ENCODE measurements at places on chromosomes 3 and 15.

GRCh38 chr3:154684021-154684420 lies 254.0 kb upstream of the GPR149 start:
- DNase-seq, result no peak

GRCh38 chr15:58934114-58934447 lies 602 bp upstream of the SLTM start:
- DNase-seq, result no peak

DNA sequence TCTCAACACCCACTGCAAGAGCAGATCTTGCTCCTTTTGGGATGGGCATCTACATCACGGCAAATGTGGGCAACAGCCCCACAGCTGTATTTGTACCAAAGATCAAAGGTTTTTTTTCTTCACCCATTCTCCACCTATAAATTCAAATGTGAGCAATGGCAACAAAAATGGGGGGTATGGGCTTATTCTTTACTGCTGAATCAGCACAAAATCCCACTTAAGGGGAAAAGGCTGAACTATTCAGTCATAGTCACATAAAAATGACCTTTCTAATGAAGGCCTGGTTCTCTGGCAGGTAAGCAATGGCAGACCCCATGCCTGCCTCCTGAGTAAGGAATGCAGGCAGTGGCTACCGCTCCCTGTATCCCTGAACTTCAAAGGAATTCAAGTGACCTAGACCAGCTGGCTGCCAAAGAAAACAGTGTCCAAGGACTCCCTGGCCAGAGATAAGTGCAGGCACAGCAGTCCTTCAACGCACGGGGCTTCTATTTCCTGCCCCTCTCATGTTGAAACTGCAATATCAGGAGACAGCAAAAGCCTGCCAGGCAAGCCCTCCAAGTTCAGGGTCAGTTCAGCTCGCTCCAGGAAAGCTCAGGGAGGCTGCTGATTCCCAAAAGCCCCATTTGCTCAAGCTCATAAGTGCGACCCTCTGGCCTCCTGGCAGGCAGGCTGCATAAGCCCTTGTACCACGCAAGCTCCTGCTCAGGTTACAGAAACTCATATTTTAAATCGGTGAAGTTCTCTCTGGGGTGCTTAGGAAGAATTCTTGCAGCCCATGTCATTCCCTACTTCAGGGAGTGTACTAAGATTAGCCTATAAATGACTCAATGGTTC lies 134.1 kb downstream of the PDZRN3 start:
- DNase-seq, result peak; percentile 60

DNA sequence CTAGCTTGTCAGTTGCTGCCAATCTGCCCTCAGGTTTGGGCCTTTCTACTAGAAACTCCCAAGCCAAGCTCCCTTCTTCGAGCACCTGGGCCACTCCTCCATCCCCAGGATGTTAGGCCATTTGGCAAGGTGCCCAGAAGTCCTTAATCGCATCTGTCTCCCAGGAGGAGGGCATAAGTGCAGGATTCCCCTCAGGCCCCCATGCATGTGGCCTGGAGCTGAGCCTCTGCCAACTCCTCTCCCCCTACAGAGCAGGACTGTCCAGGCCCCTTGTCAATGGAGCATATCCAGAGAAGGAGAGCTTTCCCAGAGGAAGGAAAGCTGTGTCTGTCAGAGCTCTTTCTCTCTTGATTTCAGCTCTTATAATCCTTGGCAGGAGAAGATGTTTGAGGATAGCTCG lies 182.6 kb upstream of the ROPN1 start:
- DNase-seq, result no peak

DNA sequence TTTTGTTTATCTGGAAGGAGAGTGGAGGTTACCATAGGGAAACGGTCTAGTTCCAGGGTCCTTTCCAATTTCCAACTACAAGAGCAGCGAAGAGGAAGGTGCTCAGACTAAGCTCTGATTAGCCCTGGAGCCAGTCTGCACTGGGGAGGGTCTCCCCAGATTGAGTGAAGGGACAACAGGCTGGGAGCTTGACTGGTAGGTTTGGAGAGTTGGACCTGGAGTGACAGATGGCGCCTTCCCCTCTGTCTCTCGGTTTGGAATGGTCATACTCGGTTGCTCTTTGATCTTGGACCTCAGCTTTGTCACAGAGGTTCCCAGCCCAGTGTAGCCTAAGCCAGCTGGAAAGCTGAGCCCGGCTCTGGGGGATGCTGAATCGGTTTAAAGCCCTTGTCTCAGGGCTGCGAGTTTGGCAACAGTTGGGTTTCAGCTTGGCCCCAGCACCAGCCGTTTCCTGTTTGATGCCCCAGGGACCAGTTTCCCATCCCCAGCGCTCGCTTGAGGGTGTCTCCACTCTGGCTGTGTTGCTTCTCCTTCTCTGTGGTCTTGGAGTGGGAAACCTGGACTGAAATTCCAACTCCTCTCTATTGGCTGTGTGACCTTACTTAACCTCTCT lies 53.1 kb upstream of the ULK4 start:
- DNase-seq, result no peak

DNA sequence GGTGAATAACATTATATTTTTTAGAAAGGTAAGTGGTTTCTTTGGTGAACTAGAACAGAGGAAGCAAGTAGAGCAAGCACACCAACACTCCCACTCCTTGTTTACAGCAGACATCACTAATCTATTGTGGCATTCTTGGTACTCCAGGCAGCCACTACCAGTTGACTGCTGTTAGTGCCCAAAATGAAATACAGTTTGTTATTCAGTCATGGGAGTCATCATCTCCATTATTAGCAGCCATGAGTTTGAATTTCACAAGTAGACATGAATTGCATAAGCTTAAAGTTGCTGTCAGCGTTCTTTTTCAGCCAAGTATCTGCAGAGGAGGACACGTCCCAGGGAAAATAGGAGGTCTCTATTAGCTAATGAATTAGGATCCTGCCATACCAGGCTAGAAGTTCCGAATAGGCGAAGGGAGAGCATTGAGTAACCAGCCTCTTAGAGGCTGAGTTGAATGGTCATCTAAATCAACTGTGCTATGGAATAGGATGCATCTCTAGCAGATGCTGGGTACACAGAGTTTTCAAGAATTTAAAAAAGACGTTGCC lies 252.7 kb upstream of the ICE2 start:
- DNase-seq, result no peak

DNA sequence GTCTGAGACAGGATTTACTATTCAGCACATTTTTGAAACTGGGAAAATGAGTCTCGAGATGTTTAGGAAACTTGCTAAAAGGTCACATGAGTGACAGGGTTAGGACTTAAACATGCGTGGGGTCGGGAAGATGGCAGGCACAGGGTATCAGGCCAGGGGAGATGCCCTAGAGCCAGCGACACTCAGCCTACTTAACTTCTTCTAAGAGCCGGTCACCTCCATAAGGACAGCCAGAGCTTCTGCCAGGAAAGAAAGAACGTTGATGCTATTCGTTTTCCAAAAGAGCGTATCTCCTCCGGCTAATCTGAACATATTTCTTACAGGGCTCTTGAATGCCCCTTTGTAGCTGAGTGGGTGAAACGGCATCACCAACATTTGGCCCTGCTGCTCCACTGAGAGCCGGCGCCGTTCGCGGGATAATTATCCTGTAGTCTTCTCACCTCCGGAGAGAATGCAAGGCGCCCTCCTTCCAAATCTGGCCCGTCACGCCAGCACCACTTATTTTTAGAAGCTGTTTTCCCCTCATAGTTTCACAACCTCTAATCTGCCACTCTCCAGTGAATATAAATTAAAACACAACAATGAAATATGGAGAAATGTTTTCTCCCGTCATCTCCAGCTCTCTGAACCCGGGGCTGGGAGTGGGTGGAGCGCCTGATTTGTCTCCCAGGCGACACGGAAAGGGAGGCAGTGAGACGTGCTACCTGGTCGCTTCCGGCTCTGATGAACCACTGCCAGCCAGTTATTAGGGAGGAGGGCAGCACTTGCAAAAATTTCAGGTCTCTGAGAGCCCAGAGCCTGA lies 58.5 kb downstream of the LIPC start:
- no peak for DNase-seq

DNA sequence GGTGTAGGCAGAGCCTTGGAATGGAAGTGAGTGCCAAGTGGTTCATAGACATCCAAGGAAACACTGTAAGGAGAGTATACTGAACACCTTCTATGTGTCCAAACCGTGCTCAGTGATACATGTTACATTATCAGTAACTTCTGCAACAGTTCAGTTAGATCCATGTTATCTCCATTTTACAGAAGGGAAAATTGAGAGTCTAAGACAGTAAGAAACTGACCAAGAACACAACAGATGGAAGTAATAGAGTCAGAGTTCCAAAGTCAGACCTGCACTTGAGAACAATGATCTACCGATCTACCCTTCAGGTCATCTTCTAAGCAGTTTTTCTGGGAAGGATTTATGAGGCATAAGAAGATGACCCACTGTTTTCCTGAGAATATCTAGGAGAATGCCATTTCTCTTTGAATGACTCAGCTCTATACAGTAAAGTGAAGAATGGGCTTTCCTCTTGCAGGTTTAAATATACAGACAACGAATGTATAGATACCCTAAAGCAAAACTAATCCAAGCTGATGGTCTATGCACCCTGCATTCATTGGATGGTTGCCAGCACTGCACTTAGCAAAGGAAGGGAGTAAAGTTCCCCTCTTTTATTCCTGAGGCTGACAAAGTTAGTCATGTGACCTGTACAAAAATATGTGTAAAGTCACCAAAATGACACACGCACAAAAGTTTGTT lies 604.1 kb upstream of the MDFIC2 start:
- no peak for DNase-seq

GRCh38 chr3:54621184-54621583 lies 306.7 kb downstream of the LRTM1 start:
- no peak for DNase-seq

DNA sequence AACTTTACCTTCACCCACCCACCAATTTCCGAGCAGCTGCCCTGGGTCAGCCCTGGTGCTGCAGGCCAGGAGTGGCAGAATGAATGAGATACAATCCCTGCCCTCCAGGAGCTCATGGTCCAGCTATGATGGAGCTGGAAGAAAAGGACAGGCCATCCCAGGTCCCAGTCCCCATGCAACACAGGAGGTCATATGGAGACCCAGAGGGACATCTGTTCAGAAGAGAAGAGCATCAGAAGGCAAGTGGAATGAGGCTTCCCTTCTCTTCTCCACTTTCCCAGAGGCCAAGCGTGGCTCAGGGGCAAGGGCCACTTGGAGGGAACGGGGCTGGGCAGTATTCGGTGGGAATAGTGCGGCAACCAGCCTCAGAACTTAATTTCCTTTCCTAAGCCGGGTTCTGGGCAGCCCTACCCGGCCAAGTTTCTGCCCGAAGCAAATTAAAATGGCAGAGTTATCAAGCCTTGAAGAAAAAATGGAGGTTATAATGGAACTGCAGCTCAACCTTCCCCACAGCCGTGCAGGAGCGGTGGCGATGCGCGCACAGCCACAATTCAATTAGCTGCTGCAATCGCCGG lies 35.9 kb downstream of the TLE3 start:
- DNase-seq, result no peak

DNA sequence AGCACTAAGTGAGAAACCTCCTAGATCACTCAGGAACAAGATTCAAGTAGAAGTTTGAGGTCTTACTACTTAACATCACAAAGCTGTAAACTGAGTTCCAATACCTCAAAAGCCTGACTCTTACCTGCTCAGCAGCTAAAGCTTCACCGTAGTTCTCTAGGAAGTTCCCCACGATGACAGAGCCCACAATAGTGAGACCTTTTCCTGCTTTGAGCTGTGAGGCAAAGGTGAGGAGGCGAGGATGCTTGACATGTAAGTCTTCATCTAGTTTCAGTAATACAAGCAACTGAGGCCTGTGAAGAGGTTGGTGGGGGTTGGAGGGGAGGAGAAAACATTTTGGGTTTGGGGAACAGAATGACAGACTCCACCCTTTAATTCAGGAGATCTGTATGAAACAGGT lies 15.7 kb downstream of the EMC4 start:
- DNase-seq, result no peak

- DNase-seq, result no peak
Measured at GRCh38 chr15:74994236-74994635, 1.1 kb upstream of the SCAMP5 start.

DNA sequence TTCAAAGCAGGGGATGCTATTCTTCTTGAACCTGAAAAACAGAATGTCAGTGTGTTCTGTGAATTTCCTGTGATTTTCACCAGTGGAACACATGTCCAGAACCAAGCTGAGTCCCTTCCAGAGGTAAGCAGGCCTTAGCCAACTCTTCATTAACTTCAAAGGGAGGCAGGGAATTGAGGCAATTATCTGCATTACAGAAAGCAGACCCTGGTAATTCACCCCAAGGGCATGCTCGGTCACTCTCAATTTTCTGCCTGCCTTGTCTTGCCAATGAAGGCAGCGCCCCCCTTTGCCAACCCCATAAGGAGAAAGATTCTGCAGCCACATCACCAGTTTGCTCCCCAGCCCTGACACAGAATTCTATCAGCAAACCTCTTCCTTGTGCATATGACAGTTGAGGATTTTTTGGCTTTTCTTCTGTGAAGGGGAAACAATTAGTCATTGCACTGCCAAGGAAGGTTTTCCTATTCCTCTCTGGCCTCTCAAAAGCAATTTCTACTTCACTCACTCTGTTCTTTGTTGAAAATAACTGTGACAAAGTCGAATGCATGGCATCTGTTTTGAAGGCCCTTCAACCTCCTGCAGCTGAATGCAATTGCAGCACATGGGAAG lies 85.3 kb downstream of the HHLA2 start:
- DNase-seq, result no peak

GRCh38 chr3:100429187-100429716 lies 27.9 kb downstream of the LNP1 start:
- no peak for DNase-seq

- DNase-seq, result no peak
Measured at GRCh38 chr3:115388166-115388565, 235.1 kb upstream of the GAP43 start.

GRCh38 chr15:59437142-59437816 lies 707 bp upstream of the FAM81A start:
- DNase-seq, result no peak

GRCh38 chr3:127708837-127709236 lies 36.1 kb downstream of the ABTB1 start:
- DNase-seq, result no peak

DNA sequence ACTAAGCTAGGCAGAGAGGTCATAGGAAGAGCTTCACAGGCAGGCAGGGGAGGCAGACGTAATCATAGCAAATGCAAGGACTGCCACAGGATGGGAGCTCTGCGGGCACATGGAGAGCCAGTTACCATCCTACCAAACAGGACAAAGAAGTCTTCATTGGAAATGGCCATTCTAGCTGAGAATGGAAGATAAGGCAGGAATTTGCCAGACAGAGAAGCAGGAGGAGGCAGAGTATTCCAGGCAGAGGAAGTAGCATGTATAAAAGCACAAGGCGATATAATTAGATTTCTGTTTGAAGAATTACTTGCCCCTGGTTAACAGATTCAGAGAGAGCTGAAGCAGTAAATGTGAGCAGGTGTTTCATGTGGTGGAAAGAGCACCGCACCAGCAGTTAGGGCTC lies 3.5 kb upstream of the SEMA5B start:
- DNase-seq, result no peak

DNA sequence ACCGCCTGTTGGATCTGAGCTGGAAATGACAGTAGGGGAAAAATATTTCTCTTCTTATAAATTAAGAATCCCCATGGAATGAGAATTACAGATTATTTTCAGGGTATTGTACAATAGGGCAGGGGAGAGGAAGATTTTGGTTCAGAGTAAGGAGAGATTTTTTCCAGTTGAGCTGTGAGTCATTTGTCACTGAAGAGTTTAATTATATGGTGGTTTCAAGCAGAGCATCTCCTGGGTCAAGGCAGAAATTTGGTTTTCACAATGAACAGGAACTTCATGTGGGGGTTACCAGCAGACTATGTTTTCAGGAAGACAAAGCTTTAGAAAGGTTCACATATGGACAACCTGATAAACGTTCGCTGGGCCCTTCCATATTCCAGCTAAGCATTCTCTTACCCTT lies 182.8 kb upstream of the NR2E3 start:
- no peak for DNase-seq

GRCh38 chr3:132347811-132348210 lies 30.6 kb downstream of the ACP3 start:
- no peak for DNase-seq
